ENCODE measurements at places on chromosomes 3 and 15. TPM values are rescaled to one million over a fixed set of nuclear protein-coding genes. Genes with fewer than 3 reads are reported as not detected.

DNA sequence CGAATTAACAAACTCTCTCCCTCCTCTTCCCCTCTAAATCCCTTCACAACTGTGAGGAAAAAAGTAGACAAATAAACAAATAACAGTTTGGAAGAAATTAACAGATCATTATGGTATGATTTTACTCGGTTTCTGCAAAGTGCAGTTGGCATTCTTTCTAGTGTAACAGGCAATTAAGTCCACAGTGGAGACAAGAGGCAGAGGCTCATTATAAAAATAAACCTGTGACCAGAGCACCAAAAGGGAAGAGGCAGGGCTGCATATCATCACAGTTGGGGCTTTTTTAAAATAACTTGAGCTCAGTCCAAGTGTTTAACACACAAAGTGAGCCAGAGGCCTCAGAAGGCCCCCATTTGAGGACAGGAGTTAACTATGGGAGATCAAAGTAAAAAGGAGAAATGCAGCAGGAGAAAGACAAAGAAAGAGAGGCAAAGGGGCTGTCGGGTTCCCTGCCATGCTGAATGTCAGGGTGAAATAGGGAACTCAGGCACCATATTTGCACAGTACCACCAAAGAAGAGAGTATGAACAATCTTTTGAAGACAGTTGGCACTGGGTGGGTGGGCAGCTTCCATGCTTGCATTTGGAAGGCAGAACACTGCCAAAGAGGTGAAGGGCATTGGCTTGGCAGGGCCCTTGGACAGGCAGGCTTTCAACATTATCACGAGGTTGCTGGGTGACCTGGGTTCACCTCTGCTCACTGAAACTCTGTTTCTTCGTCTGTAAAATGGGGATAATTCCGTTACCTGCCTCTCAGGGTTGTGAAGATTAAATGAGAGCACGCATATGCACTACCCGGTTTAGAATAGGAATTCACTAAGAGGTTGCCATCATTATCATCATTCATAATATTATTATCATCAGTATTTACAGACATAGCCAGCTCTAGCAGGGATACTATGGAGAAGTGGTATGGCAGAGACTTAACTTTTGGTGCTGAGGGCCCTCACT, 134.5 kb downstream of the MEX3B start:
- DNase-seq: no peak

DNA sequence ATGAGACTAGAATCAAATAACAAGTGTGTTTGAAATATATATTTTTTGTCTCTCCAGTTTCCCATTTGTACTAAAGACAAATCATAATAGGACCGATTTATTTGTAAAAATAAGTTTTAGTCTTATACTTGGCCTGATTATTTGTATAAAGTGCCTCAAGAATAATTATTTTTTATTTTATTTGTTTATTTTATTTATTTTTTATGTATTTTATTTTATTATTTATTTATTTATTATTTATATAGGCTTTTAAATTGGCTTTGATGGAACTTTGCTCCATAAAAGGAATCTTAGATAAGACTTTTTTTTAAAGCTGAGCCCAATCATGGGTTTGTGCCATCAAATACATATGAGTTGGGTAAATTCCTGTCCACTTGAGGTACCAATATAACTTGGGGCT, 22.2 kb upstream of the ZNF80 start:
- DNase-seq: no peak

DNA sequence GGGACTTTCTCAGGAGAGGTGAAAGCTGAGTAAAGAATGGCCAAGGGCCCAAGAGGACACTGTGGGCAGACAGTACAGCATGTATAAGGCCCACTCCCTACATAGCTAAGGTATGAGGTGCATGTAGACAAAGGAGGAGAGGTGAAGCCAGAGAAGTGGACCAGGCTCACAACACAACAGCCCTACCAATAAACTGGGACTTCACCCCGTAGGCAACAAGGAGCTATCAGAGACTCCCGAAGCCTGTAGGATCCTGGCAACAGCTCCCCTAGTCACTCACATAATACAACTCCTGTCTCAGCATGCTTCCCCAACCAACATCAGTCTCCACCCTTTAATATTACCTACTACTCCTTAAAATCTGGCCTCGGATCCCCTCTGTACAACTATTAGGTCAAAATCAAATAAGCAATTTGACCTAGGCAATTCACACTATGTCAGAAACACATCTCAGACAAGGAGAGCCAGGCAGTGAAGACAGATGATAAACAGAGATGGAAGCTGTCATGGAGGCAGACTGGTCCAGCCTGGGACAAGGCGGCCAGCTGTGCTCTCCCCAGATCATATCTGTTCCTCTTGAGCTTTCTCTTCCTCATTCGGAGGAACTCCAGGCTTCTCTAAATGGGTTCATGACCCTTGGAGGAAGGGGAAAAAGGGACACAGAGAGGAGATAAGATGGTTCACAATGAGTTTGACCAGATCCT, 1.4 kb downstream of the XXYLT1 start:
- DNase-seq: no peak

GRCh38 chr3:112671930-112672715, 31.2 kb upstream of the CCDC80 start:
- no peak for DNase-seq

Gene FAM107A
- 6.4 TPM for total RNA-seq

- peak; percentile 22 for DNase-seq
Measured at GRCh38 chr15:65638681-65639089, 16.9 kb downstream of the SLC24A1 start.

Gene TAGLN3
- total RNA-seq: not detected

- DNase-seq: peak; percentile 32
Measured at GRCh38 chr3:9397906-9398699, 688 bp downstream of the SETD5 start.

- no peak for DNase-seq
Measured at GRCh38 chr15:38846346-38846745, 281.7 kb upstream of the RASGRP1 start.

Gene EFHB
- 0.75 TPM for total RNA-seq

- DNase-seq: no peak
Measured at GRCh38 chr3:132963786-132964185, 74.4 kb upstream of the TMEM108 start.

Gene TLNRD1
- 26.0 TPM for total RNA-seq

GRCh38 chr3:104764496-104764895, 602.2 kb upstream of the ALCAM start:
- DNase-seq: no peak

- no peak for DNase-seq
Measured at GRCh38 chr3:8595695-8596115, 48.9 kb downstream of the SSUH2 start.

- no peak for DNase-seq
Measured at GRCh38 chr3:45803252-45803935, 7.1 kb upstream of the SLC6A20 start.

GRCh38 chr3:134643150-134643675, 7.6 kb downstream of the KY start:
- DNase-seq: no peak

Gene ERICH6
- total RNA-seq: 0.09 TPM

GRCh38 chr3:156359368-156359767, 195.5 kb downstream of the SSR3 start:
- no peak for DNase-seq

DNA sequence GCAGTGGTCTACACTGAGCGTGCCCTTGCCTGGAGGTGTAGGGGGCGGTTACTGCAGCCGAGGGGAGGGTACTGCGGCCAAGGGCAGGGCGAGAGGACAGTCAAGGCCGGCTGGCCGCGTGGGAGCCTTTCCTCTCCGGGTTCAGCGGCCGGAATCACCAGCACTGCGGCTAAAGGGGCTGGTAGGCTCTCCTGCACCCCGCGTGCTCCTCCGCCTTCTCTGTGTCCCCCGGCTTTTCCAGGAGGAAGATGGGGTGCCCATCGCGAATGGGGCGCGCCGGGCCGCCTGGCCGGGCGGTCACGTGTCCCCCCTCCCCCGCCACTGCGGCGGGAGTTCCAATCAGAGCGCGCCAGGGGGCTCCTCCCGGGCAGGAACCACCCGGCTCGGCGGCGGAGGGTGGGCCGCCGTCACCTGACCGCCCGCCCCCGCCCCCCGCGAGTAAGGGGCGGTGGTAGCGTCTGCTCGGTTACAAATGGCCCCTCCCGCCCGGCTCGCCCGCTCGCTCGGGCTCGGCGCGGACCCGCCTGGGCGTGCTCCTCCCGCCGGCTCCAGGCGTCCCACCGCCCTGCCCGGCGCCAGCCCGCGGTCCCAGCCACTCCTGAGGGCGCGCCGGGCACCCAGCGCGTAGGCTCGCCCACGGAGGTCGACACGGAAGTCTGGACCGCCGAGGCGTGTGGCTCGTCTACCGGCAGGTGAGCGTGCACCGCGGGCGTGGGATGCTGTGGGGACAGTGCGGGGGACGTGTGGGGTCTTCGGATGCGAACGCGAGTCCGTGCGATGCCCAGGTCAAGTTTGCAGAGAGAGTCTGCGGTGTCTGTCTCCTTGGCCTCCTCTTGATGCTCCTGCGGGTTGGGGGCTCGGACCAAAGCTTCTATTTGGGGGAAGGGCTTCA, 242.6 kb upstream of the TOPAZ1 start:
- no peak for DNase-seq

Gene EPHA6
- total RNA-seq: 2.4 TPM

DNA sequence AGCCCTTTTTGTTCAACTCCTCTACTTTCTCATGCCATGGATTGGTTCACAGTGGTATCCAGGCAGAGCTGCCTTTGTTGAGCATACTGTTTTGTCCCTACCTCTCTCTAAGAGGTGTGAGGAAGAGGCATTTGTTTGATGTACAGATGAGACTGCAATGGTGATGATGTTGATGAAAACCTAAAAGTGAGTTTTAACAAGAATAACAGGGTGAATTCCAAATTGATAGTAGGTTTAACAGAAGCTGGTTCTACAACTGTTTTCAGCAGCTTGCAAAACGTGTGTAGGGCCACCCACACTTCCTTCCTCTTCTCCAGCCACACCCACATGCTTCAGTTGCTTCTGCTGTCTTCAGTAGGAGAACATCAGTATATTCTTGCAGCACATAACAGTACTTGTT, 10.2 kb downstream of the SNRK start:
- DNase-seq: no peak

Gene THPO
- total RNA-seq: 0.29 TPM

DNA sequence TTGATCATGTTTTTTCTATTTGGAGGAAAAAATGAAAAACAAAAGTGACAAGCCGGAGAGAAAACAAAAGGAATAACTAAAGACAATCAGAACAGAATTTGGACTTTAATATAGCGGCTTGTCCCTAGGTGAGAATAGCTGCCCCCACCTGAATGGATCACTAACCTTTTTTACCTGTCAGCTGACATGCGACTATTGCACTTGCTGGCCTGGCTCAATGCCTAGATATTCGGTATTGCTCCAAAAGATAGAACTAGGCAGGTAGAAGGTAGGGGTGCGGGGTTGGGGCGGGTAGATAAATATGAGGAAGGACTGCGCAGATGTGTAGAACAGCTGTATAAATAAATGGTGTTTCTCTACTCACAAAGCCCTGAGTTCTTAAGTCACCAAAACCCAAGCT, 650 bp upstream of the MORC1 start:
- no peak for DNase-seq

Gene ANKRD63
- total RNA-seq: 1.6 TPM

GRCh38 chr3:143084856-143085731, 34.5 kb upstream of the CHST2 start:
- no peak for DNase-seq

- no peak for DNase-seq
Measured at GRCh38 chr3:83023086-83023485, 1261.6 kb upstream of the GBE1 start.

DNA sequence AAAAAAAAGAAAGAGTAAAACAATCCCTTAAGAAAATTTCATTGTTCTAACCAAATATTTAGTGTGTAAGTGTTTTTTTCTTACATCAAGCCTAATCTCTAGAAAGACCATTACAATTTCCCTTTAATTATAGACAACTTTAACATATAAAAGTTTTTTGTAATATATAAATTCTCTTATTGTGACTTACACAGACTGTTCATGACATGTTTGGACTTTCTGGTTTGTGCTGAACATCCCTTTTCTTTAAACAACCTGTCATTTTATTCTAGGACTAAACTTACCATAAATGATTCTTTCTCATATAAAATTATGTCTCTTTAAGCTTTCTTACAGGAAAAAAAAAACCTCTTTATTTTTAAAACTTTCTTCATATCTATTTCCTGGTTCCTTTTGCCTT, 13.0 kb upstream of the BTLA start:
- DNase-seq: no peak
